ENCODE measurements at places on chromosomes 11 and 22. TPM values are rescaled to one million over a fixed set of nuclear protein-coding genes. Genes with fewer than 3 reads are reported as not detected.

- no peak for DNase-seq
These were observed 69.2 kb downstream of the GALNT18 start for GRCh38 chr11:11552529-11553087.

DNA sequence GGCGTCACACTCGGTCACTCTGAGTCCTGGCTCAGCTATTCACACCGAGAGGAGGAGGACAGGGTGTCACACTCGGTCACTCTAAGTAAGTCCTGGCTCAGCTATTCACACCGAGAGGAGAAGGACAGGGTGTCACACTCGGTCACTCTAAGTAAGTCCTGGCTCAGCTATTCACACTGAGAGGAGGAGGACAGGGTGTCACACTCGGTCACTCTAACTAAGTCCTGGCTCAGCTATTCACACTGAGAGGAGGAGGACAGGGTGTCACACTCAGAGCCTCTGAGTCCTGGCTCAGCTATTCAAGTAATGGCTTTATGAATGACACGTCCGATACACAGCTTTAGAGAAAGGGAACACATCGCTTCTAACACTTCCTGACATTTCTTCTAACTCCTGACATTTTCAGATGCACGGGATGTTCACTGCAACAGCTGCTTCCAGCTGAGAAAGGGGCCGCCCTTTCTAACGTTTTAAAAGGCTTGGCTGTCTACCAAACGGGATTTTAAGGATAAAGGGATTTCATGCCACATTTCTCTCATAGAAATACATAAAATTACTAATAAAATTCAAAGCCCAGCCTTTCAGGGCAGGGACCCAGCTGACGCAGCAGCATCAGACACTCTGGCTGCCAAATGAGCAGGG lies 28.1 kb downstream of the DRD4 start:
- no peak for DNase-seq

The INS gene
- not detected for total RNA-seq

GRCh38 chr22:32583921-32584335 lies 109.3 kb downstream of the FBXO7 start:
- DNase-seq, result no peak

The MS4A14 gene
- not detected for total RNA-seq

The OR52N4 gene
- total RNA-seq, result not detected

DNA sequence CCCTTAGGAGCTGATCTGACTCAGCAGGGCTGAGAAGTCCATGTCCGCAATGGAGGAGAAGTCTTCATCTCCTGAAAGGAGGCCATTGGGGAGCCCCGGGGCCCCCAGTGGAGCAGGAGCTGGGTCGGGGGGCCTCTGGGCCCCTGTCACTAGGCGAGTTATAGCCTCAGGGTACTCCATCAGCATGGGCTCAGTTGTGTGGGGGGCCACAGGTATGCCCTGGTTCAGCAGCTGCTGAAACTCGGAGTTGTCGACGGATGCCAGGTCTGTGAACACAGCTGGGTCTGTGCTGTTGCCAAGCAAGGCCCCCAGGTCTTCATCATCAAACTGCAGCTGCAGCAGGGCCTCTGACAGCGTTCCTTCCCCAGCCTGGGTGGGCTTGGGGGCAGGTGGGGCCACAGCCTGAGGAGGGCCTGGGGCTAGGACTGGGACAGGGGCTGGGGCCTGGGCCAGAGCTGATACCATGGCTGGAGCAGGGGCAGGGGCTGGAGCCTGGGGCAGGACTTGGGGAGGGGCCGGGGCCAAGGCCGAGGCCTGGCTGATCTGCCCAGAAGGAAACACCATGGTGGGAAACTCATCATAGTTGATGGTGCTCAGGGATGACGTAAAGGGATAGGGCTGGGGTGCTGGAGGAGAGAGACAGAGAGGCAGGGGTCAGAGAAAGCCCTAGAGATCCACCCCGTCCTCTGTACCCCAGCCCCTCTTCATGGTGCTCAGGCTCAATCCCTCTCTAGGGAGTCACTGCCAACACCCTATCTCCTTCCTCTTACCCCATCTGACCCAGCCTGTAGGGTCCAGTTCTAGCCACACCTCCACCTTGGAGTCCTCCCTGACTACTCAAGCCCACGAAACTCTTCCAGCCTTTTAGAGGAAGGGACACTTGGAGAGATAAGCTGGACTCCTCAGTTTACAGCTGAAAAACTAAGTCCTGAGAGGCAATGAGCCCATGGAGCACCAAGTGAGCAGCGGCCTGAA lies 8.1 kb downstream of the RELA start:
- no peak for DNase-seq

DNA sequence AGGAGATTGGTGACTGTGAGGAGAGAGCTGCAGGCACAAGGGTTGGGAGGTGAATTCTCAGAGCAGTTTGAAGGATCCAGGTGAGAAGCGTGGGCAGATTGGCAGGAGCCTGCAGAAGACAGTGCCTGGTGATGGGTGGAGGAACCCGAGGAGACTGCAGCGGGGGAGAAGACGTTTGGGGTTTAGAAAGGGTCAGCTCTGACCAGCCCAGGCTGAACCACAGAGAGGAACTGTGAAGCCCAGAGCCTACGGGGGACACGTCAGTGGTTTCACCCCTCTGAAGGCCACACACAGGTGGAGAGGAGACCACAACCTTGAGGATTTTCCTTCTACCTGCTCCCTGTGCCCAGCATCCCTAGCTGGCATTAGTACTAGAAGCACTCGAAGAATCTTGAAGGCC lies 154.8 kb upstream of the TBCEL start:
- DNase-seq, result no peak

The BTBD18 gene
- total RNA-seq, result not detected

DNA sequence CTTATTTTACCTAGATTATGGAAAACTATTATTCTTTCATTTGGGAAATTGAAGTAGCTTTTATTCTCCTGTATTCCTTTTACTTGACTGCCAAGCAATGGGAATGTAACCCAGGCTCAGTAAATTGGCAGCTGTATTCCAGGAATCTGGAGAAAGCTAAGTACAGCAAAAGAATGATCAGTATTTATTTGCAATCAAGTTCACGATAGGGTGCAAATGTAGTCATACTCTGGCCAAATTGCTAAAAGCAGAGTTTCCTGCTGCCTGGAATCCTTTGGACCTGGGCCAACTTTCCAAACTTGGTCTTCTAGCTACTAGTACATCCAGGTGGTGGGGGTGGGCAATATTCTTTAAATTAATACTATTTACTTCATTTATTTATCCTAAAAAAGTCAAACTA lies 286.0 kb upstream of the CTSC start:
- no peak for DNase-seq

The CLCF1 gene
- 8.1 TPM for total RNA-seq

The TBX10 gene
- not detected for total RNA-seq

- no peak for DNase-seq
These were observed 745.2 kb downstream of the KCNA4 start for GRCh38 chr11:29271616-29272015.

- peak; percentile 93 for DNase-seq
These were observed 1.5 kb downstream of the MIAT start for GRCh38 chr22:26658671-26659478.

The A4GALT gene
- 3.4 TPM for total RNA-seq

The PHLDB1 gene
- total RNA-seq, result 101 TPM

GRCh38 chr11:73344191-73344607 lies 32.0 kb upstream of the RELT start:
- no peak for DNase-seq

GRCh38 chr22:39080052-39080762 lies 3.1 kb downstream of the APOBEC3G start:
- no peak for DNase-seq

- no peak for DNase-seq
These were observed 1031.8 kb downstream of the NTM start for GRCh38 chr11:132402071-132402684.

- DNase-seq, result no peak
These were observed 46.7 kb upstream of the PARVG start for GRCh38 chr22:44133901-44134571.

- DNase-seq, result no peak
These were observed 30.4 kb downstream of the TPBGL start for GRCh38 chr11:75270896-75271418.

DNA sequence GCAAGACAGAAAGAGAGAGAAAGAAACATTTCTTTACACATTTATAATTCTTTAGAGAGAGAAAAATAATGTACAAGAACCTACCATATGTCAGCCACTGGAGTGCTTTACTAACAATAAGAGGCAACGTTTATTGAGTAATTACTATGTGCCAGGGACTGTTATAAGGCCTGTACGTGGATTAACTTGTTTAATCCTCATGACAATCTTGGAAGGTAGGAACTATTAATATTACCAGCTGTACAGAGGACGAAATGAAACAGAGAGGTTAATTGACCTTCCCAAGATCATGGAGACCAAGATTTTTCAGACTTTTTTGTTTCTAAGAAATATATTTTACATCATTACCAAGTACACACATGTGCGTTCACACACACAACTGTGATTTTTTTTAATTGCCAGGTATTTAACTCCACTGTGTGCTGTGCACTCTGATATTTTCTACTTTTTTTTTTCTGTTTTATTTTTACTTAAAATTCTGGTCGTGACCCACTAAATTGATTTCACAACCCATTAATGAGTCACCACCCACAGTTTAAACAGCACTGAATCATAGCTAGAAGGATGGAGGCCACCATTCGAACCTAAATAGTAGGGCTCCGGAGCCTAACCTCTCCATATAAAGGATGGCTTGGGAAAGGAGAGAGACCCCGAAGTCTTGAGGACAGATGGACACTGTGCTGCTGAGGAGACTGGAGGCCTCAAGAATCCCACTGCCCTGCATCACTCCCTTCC lies 21.4 kb downstream of the CREB3L1 start:
- DNase-seq, result peak; percentile 76

The FAM180B gene
- total RNA-seq, result not detected

DNA sequence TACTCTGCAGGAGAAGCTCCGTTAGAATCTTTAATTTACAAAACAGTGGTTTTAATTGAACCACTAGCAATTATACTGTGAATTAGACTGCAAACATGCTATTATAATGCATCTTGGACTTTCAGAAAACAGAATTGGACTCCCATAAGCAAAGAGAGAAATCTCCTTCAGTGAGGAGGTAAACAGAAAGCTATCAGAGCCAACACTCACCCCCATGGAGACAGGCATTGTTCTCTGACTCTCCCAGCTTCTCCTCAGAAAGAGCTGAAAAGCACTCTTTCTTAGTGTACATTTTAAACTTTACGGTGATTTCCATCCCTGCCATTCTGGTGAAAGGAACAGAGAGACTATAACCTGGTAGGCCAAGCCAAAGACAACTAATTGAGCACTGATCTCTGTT lies 176.9 kb downstream of the GRIA4 start:
- DNase-seq, result no peak
